Activated CD8-positive, alpha-beta memory T cell treated with anti-CD3 and anti-CD28 coated beads for 48 hours (primary cell): ENCODE measurements at places on chromosomes 16 and 17.
A peak's percentile ranks its signal among the peaks of the same experiment; 100 is the strongest.

GRCh38 chr16:15682105-15682570 lies 32.1 kb downstream of the NDE1 start:
- peak; percentile 14 for DNase-seq

DNA sequence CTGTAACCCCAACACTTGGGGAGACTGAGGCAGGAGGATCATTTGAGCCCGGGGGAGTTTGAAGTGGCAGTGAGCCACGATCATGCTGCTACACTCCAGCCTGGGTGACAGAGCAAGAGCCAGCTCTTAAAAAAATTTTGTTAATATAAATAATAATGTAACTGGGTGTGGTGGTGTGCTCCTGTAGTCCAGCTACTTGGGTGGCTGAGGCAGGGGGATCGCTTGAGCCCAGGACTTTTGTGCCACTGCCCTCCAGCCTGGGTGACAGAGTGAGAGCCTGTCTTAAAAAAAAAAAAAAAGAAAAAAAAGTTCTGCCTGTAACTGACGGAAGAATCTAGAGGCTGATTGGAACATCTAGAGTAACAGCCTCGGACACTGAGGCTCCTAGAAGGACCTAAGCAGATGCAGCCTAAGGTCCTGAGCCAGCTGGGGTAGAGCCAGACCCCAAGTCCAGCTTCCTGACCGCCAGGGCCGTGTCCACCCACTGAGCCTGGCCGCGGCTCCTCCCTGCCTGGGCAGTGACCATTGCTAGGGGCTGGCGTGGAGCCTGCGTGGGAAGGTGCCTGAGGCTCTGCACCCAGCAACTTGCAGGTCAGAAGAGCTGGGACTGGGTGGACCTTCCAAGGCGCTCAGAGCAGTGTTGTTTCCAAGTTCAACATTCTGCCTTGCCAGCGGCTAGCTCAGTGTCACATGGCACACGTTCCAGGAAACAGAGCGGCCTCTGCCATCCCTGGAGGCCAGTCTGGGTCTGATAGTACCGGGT lies 209.4 kb upstream of the CIBAR2 start:
- no peak for DNase-seq

GRCh38 chr17:54901230-54901822 lies 674 bp downstream of the TOM1L1 start:
- no peak for DNase-seq

GRCh38 chr17:17107281-17107680 lies 65.0 kb downstream of the MPRIP start:
- DNase-seq: no peak

- DNase-seq: no peak
Observed at GRCh38 chr17:5096731-5097100, 15.0 kb downstream of the ZNF232 start.
